ENCODE measurements at places on chromosomes 11 and 22.

DNA sequence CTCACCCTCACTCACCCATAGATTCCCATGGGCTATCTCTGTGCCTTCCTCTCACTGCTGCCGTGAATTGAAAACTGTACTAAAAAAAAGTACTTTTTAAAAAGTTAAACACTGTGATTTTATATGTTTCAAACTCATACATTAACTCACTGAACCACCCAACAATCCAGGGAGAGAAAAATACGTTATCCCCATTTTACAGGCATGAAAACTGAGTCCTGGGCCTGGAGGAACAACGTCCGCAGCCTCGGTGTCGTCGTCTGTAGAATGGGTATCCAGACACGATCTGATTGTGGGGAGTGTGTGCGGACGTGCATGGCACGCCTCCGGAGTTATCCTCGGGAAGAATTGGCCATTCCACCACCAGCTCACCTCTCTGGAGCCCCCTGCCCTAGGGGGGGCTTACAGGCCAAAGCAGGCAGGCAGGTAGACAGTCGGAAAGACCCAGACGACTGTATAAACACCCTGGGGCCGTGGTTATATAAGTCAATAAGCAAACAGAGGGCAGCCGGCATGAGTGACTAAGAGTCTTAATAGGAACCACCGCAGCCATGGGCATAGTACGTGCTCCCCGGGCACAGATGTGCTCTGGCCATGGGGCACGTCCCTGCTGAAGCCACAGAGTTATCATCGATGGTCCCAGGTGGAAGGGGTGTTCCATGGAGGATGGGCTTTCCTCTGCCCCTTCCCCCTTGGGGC is 7.1 kb upstream of the PDGFB start:
- DNase-seq = no peak

GRCh38 chr22:30872285-30873041 is 96.1 kb downstream of the MORC2 start:
- no peak for DNase-seq

GRCh38 chr22:39215070-39215396 is 29.7 kb downstream of the PDGFB start:
- DNase-seq = no peak

- no peak for DNase-seq
Observed at GRCh38 chr11:103749158-103749557, 287.3 kb upstream of the DDI1 start.

DNA sequence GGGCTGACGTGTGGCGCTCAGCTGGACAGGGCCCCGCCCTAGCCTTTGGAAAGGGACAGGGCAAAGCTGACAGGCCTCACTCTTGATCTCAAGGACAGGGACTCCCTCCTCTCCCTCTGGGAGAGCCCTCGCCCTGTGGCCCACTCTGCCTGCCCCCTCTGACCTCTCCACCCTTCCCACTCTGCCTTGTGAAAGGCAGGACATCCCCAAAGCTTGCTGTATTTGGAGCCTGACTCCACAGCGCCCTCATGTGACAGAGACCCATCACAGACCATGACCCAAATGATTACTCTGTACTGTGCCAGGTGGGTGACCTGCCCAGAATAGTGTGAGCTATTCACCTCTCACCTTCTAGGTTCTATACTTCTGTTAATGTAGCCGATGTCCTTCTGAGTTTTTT is 18.8 kb downstream of the P2RY2 start:
- peak; percentile 92 for DNase-seq
